ENCODE measurements at places on chromosomes 13 and 19. TPM values are rescaled to one million over a fixed set of nuclear protein-coding genes. Genes with fewer than 3 reads are reported as not detected.

Gene DBP
- 5.9 TPM for total RNA-seq

Gene STXBP2
- total RNA-seq, result 1.8 TPM

DNA sequence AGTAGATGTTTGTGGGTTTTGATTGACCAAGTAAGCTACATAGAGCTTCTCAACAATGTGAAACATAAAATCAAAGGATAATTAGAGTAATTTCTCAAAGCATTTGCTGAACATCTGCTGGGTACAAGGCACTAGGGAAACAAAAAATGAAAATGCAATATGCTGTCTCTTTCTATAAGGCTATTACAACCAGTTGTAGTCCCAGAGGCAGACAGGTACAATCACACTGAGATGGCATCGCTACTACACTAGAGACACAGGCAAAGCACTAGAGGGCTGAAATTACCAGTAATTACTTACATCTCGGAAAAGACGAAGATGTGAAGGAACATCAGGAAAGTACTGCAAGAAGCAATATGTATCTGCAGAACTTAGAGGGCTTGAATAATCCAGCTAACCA lies 133.3 kb downstream of the LHFPL6 start:
- H3K4me1 ChIP-seq, result peaks cover 17% of the 10 kb centered on the region
- no peaks in the 10 kb centered on the region for H3K36me3 ChIP-seq
- H3K27me3 ChIP-seq, result no peaks in the 10 kb centered on the region
- no peak for DNase-seq
- H3K4me3 ChIP-seq, result no peak overlapping the region
- no peak overlapping the region for H3K27ac ChIP-seq

GRCh38 chr13:20106742-20107141 lies 54.1 kb downstream of the GJA3 start:
- no peaks in the 10 kb centered on the region for H3K36me3 ChIP-seq
- peaks cover 13% of the 10 kb centered on the region for H3K4me1 ChIP-seq
- H3K4me3 ChIP-seq, result no peak overlapping the region

- no peak overlapping the region for H3K4me3 ChIP-seq
- H3K4me1 ChIP-seq, result peaks cover 24% of the 10 kb centered on the region
- H3K36me3 ChIP-seq, result no peaks in the 10 kb centered on the region
- H3K27ac ChIP-seq, result peak overlapping the region; percentile 96
- H3K27me3 ChIP-seq, result no peaks in the 10 kb centered on the region
- DNase-seq, result peak; percentile 96
These were observed 9.5 kb downstream of the ACTMAP start for GRCh38 chr19:40740747-40741146.

DNA sequence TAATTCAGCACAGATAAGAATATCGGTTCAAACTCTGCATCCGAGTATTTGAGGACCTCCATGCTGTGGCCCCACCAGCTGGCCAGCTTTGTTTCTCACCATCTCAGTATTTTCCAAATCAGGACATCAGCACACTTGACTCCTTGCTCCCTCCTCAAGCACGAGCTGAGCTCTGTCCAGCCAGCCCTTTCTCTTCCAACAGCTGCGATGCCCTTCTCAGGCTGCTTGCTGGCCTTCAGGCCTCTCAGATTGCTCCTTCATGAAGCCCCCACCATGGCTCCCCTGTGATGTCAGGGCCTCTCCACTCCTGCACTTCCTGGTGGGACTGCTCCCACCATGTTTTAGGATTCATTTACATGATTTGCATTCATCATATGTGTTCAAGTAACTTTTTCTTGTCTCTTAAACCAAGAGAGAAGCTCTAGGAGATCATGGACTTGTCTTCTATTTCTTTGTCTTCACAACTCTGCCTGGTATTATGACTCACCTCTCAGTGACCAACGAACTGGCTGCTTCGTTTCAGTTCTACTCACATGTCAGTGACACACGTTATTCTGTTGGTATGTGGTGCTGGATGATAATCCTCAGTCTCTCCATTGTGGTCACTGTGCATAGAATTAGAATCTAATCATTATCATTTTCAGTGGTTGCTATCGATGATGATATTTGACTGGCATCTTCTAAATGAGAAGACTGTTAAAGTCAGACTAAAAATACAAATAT lies 471.7 kb downstream of the EFNB2 start:
- DNase-seq, result peak; percentile 72
- H3K27ac ChIP-seq, result no peak overlapping the region
- H3K4me3 ChIP-seq, result no peak overlapping the region
- no peaks in the 10 kb centered on the region for H3K36me3 ChIP-seq
- H3K27me3 ChIP-seq, result peaks cover under 1% of the 10 kb centered on the region
- H3K4me1 ChIP-seq, result no peaks in the 10 kb centered on the region

DNA sequence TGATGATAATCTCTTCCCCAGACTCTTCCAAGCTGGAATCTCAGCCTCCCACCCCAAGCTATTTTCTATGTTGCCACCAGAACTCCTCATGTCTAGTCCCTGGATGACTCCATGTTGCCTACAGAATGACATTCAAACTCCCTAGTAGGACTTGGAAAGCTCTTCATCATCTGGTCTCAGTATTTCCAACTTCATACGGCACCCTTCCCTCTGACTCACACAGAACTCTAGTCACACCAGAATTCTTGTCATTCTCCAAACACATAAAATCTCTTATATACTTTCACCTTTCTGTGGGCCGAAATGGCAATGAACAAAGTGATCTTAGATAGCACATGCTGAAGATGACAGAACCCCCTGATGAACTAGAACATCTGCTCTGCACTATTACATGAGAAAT lies 86.2 kb downstream of the CAB39L start:
- H3K27me3 ChIP-seq, result no peaks in the 10 kb centered on the region
- no peak overlapping the region for H3K4me3 ChIP-seq
- H3K36me3 ChIP-seq, result no peaks in the 10 kb centered on the region
- H3K4me1 ChIP-seq, result peaks cover 42% of the 10 kb centered on the region
- DNase-seq, result peak; percentile 87

GRCh38 chr19:41323023-41323422 lies 13.1 kb downstream of the CCDC97 start:
- no peaks in the 10 kb centered on the region for H3K27me3 ChIP-seq
- peaks cover 54% of the 10 kb centered on the region for H3K4me1 ChIP-seq
- H3K4me3 ChIP-seq, result peak overlapping the region; percentile 40

DNA sequence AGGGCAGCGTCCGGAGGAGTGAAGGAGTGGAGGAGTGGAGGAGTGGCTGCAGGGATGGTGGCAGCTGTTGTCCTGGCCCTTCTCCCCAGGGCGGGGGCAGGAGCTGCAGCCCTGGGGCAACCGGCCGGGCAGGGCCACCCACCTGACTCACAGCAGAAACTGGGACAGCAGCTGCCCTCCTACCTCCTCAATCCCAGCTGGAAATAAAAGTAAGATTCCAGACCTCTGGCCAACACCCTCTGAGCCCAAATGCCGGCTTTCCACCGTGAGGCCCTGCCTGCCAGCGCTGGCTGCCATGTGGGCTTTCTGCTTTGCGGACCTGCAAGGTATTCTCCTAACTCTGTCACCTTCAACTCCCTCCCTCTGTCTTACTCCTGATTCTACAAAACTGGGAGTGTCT lies 3.3 kb upstream of the CLPP start:
- no peaks in the 10 kb centered on the region for H3K36me3 ChIP-seq
- no peak overlapping the region for H3K27ac ChIP-seq
- DNase-seq, result no peak
- no peaks in the 10 kb centered on the region for H3K27me3 ChIP-seq
- no peaks in the 10 kb centered on the region for H3K4me1 ChIP-seq

DNA sequence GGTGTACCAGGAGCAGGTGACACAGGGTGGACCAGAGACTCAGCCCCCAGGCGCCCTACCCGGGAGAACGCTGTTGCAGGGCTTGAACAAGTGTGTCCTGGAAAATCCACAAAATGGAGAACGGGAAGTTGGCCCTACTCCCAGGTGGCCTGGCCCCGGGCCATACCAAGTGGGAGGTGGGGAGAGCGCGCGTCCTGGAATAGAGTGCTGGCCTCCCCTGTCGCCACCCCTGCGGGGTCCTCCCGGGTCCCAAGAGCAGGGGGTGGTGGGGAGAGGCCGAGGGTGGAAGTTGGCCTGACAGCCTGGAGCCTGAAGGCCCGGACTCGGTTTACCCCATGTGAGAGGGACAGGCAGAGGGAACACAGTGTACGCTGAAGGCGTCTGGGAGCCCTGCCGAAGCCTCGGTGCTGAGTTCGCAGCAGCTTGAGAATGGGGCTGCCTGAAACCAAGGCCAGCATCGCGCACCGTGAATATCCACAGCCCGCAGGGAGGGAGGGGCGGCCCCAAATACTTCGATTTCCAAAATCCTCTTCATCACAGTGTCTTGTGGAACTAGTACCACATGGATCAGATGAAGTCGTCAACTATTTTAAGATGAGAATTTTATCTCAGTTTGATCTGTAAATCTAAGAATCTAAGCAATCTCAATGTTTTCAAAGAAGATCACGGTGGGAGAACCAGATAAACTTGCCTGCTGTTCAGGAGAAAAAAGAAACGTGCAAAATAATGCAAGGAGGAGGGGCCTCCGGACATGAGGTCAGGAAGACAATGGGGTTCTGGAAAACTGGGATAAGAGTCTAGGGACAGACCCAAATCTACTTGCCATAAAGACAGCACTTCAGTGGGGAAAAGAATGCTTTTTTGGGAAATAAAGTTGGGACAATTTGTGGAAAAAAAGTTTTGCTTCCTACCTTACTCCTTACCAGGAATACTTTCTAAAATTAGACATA lies 10.4 kb upstream of the KLF16 start:
- DNase-seq, result no peak
- H3K27ac ChIP-seq, result peak overlapping the region; percentile 96
- H3K36me3 ChIP-seq, result no peaks in the 10 kb centered on the region
- H3K27me3 ChIP-seq, result no peaks in the 10 kb centered on the region

GRCh38 chr19:13700621-13701020 lies 63.7 kb upstream of the MRI1 start:
- no peaks in the 10 kb centered on the region for H3K36me3 ChIP-seq
- no peak overlapping the region for H3K27ac ChIP-seq
- DNase-seq, result no peak
- no peak overlapping the region for H3K4me3 ChIP-seq
- no peaks in the 10 kb centered on the region for H3K27me3 ChIP-seq

DNA sequence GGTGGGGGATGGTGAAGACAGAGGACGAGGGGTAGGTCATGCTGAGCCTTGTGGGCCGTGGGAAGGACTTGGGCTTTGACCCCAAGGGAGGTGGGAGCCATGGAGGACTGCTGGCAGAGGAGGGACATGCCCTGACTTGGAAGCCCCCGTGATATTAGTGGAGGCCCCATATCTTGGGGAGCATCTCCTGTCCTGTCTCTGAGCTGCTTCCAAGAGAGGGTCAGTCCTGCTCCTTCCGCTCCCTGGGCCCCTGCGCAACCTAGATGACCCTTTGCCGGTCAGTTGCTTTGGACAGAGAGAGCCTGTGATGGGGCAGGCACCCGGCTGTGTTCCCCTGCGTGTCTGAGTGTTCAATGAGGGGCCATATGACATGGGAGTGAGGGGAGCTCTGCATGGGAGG lies 5.2 kb downstream of the TLE6 start:
- H3K36me3 ChIP-seq, result no peaks in the 10 kb centered on the region
- no peaks in the 10 kb centered on the region for H3K27me3 ChIP-seq
- no peak overlapping the region for H3K4me3 ChIP-seq
- no peak overlapping the region for H3K27ac ChIP-seq
- DNase-seq, result no peak
